Ovary (tissue), 10 donors: ENCODE measurements at places on chromosomes 5 and 9. TPM values are rescaled to one million over a fixed set of nuclear protein-coding genes. Genes with fewer than 3 reads are reported as not detected.

DNA sequence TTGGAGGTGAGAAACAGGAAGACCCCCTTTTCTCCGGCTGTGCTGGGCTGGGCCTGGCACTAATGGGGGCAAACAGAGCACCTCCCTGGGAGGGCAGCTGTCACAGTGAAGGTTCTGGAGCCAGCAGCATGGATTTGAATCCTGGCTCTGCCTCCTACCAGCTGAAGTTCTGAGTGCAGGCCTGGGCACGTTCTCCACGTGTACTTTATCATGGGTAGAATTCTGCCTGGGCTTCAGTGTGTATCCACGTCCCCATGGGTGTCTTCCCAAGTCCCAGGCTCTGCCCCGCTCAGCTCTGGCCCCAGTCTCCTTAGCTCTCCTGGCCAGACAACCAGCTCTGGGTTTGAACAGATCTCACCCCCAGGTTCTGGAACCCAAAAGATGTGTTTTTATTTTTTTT, 223.2 kb downstream of the PBX3 start:
- no peaks in the 10 kb centered on the region for H3K27me3 ChIP-seq
- no peaks in the 10 kb centered on the region for H3K4me1 ChIP-seq
- H3K4me3 ChIP-seq = no peak overlapping the region
- no peaks in the 10 kb centered on the region for H3K36me3 ChIP-seq

GRCh38 chr5:75168026-75168735, 68.5 kb downstream of the ANKRD31 start:
- no peak overlapping the region for H3K4me3 ChIP-seq
- H3K4me1 ChIP-seq = peaks cover 2% of the 10 kb centered on the region
- no peaks in the 10 kb centered on the region for H3K36me3 ChIP-seq

Gene PRKAA1
- polyA plus RNA-seq = 22.9 TPM

DNA sequence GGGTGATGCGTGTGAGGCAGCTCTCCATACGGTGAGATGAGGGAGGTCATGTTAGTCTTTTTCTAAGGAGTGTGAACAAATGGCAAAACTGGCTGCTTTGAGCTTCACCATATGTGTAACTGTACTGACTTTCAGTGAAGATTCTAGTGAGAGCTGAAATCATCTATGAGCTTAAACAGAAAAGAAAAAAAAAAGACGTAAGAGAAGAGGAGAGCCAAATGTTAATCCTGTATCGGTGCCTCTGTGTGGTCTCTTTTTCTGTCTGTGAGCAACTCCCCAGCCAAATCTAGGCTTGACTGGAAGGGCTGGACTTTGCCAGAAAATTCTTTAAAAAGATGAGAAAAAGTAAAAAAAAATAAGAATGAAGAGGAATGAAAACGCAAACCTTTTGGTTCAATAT, 209.7 kb upstream of the TUT7 start:
- no peaks in the 10 kb centered on the region for H3K4me1 ChIP-seq
- no peak overlapping the region for H3K27ac ChIP-seq
- H3K36me3 ChIP-seq = no peaks in the 10 kb centered on the region
- no peak overlapping the region for H3K4me3 ChIP-seq
- no peak for DNase-seq
- no peaks in the 10 kb centered on the region for H3K27me3 ChIP-seq

- no peak overlapping the region for H3K27ac ChIP-seq
- H3K4me1 ChIP-seq = no peaks in the 10 kb centered on the region
- no peaks in the 10 kb centered on the region for H3K27me3 ChIP-seq
- no peaks in the 10 kb centered on the region for H3K36me3 ChIP-seq
- no peak for DNase-seq
Measured at GRCh38 chr5:171840711-171841522, 55.3 kb downstream of the SMIM23 start.

Gene MAMDC2
- 96.6 TPM for polyA plus RNA-seq

Gene EQTN
- 1.0 TPM for polyA plus RNA-seq

GRCh38 chr9:6783753-6784152, 26.0 kb downstream of the KDM4C start:
- H3K4me1 ChIP-seq = peaks cover 3% of the 10 kb centered on the region
- DNase-seq = no peak
- no peaks in the 10 kb centered on the region for H3K36me3 ChIP-seq
- no peaks in the 10 kb centered on the region for H3K27me3 ChIP-seq
